ENCODE measurements at places on chromosomes 7 and 10. TPM values are rescaled to one million over a fixed set of nuclear protein-coding genes. Genes with fewer than 3 reads are reported as not detected.

- DNase-seq: no peak
Measured at GRCh38 chr10:80996615-80997193, 459.0 kb downstream of the SH2D4B start.

- no peak for DNase-seq
Measured at GRCh38 chr7:53383131-53383530, 347.7 kb downstream of the POM121L12 start.

- peak; percentile 20 for DNase-seq
Measured at GRCh38 chr7:19772841-19773760, at the start of gene TMEM196. Gene TMEM196 (minus strand): TSS chr7:19773617. CDS start chr7:19772696, 921 bp downstream.

GRCh38 chr7:3957472-3958108, 656.5 kb downstream of the SDK1 start:
- no peak for DNase-seq

- no peak for DNase-seq
Measured at GRCh38 chr10:14736043-14736442, 38.7 kb downstream of the FAM107B start.

- no peak for DNase-seq
Measured at GRCh38 chr7:158809596-158809995, 19.7 kb downstream of the ESYT2 start.

GRCh38 chr7:64832136-64832535, 37.9 kb downstream of the ZNF138 start:
- no peak for DNase-seq

GRCh38 chr7:40324914-40325313, 190.1 kb downstream of the SUGCT start:
- DNase-seq: no peak

GRCh38 chr7:47344171-47344955, 237.5 kb downstream of the TNS3 start:
- DNase-seq: no peak

HTR5A gene
- not detected for total RNA-seq

DNA sequence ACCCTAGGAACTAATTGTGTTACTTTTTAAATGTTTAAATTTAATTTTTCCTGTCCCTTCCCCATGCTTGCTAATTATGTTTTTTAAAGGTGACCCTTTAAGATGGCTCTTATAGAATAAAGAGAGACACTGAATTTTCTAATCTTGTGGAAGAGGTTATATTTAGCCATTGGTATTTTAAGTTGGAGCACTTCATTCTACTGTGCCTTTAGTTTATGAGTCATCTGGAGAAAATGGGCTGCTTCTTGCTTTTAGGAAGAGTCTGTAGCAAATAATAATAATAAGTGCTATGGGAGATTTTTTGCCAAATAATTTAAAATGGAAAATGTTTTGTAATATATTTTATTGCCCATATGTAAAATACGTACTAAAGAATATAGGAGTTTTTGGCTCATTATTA, 139.7 kb downstream of the ADK start:
- DNase-seq: no peak

- DNase-seq: no peak
Measured at GRCh38 chr10:86813101-86813500, 56.7 kb downstream of the BMPR1A start.

DNA sequence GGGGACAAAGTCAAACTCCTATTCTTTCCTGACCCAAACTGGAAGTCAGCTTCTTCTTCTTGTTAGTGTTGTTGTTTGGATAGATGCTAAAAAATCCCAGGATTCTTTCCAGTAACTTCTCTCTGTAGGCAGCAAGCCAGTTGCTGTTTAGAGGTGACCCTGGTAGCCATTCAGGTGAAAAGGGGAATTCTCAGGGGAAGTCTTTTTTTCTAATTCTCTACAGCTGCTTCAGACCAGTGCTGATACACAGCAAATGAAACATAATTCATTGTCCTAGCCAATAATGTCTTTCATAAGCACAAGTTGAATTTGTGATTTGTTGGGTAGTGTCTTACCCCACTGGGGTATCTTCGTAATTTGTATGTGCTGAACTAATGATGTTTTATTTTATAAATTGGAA, 357.3 kb downstream of the BBS9 start:
- DNase-seq: no peak

GRCh38 chr10:13732465-13732881, 145.7 kb downstream of the PRPF18 start:
- DNase-seq: no peak

DNA sequence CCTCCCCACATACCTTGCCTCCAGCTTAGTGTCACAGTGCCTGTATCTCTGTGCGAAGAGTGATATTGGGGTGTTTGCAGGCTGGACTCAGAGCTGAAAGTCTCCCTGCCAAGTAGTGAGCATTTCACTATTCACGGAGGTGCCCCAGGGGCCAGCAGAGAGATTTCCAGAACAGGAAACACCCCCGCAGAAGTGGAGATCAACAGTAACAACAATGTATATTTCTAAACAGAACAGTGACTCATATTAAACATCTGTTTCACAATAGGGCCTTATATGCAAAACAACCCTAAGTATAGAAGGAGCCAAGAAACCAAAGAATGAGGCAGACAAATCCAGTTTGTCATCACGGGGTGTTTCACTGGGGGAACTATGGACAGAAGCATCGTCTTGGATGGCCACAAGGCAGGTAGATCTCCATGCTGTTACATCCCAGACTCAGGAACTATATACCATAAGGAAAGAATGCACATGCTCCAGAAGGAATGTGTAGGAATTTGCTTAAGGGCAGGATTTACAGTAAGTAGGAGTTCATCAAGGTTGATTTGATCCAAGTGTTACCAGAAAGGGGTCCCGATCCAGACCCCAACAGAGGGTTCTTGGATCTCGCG, 29.3 kb upstream of the CCL24 start:
- peak; percentile 36 for DNase-seq

CTAGE4 gene
- 7.5 TPM for total RNA-seq

- no peak for DNase-seq
Measured at GRCh38 chr10:116948530-116948870, 56.5 kb downstream of the SHTN1 start.

LOXL4 gene
- total RNA-seq: 4.9 TPM

CPN1 gene
- not detected for total RNA-seq

DNA sequence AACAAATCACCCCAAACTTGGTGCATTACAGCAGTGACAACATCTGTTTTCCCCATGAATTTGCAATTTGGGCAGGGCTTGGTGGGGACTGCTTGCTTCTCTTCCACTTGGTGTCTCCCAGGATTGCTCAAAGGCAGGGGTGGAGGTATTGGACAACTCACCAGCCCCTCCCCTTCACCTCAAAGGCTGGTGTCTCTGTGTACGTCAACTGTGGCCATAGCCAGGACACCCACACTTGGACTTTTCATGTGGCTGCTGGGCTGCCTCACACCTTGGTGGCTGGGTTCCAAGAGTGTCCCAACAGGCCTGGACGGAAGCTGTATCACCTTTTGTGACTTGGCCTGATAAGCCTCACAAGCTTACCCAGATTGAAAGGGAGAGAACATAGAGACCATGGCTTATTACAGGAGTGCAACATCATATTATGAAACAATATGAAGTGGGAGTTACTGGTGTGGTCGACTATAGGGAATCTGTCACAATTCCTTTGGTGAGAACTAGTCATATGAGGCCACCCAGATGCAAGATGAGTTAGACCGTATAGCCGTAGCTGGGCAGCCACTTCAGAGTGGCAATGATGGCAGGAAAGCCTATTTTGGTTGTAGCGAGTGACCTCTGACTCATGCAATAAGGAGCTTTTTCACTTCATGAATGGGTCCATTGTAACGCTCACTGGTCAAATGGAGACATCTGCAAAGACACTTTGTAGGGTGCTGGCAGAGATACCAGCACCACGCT, 187.6 kb upstream of the ITGB1 start:
- DNase-seq: no peak

- no peak for DNase-seq
Measured at GRCh38 chr10:4296161-4296560, 511.2 kb upstream of the KLF6 start.

DNA sequence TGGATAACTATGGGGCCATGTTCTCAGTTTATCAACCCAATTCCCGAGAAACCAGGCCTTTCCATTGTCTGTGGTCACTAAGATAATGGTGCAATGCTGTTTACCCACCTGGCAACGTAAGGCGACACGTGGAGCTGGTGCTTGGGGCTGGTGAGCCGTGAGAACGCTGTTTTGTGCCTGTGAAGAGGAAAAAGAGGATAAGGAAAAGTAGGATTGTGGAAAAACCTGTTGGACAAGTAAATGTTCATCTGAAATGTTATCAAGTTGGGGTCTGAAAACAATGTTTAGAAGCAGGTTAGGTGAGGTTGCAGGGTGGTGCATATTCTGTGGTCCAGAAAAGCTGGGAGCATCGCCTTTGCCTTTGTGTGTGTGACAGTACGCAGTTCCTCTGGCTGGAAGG, 88.5 kb downstream of the PPP1R17 start:
- DNase-seq: no peak

DNA sequence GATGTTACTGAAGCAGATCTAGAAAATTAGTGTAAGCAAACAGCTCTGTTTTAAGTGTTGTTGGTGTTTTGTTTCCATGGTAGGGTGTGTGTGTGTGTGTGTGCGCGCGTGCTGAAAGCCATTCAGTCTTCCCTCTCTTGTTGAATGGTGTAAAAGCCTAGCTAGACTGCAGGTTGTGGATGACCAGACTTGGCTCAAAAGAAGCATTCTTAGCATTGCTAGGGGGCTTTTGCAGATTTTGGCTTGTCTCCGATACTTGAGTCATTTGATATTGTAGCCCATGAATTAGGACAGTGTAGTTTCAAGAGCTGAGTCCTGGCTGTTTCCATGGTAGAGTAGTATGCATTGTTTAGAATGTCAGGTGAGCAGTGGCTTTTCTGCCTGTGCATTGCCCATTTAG, 99.1 kb downstream of the SND1 start:
- no peak for DNase-seq

GRCh38 chr7:133801341-133801740, 325.8 kb upstream of the LRGUK start:
- DNase-seq: no peak

TAS2R3 gene
- total RNA-seq: 1.5 TPM

- no peak for DNase-seq
Measured at GRCh38 chr10:49711481-49711880, 32.0 kb downstream of the C10orf53 start.

- DNase-seq: no peak
Measured at GRCh38 chr7:2487586-2488271, 11.5 kb upstream of the GRIFIN start.

GRCh38 chr10:132957981-132958882, 15.9 kb upstream of the CFAP46 start:
- no peak for DNase-seq

DNA sequence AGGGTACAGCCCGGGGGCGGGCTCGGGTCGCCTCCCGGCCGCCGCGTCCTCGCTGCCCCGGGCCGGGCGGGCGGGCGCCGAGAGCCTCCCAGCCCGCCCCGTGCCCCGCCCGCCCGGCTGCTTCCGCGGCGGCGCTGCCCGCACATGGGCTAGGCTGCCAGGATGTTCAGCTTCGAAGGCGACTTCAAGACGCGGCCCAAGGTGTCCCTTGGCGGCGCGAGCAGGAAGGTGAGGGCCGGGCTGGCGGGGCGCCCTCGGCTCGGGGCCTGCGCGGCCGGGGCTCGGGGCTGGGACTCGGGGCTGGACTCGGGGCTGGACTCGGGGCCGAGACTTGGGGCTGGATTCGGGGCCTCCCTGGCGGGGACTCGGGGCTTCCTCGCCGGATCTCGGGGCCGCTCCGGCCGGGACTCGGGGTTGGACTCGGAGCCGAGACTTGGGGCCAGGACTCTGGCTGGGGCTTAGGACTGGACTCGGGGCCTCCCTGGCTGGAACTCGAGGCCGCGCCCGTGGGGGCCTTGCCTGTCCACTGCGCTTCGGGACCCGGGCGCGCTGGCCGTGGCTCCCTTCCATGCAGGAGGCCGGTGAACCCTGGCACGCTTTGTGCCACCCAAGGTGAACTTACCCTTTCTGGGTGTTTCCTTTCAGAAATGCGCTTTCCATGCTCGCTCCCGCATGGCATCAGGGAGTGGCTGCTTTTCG, 534 bp downstream of the UBE3C start:
- DNase-seq: peak; percentile 19

GRCh38 chr10:50997461-50997860, 76.8 kb upstream of the PRKG1 start:
- no peak for DNase-seq

- DNase-seq: no peak
Measured at GRCh38 chr7:7820939-7821338, 102.5 kb upstream of the RPA3 start.

DNA sequence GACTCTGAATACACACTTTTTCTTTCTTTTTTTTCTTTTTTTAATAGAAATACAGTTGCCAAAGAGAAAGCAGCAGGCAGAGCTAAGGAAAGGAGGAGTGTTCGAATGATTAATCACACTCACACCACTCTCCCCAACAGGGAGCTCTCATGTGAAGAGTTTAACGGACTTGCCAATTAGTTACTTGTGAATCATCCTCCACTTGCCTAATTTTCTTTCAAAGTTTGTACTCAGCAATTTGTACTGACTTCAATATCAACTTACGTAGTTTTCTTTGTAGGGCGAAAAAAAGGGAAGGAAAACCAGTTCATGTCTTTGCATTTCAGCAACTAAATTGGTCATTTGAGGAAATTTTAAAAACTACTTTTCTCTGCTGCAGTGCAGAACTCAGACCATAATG, 109.2 kb downstream of the PIP4K2A start:
- no peak for DNase-seq

- no peak for DNase-seq
Measured at GRCh38 chr10:75462865-75463264, 31.4 kb downstream of the LRMDA start.

CTNNA3 gene
- total RNA-seq: 3.7 TPM

GRCh38 chr7:27680610-27681009, 17.9 kb upstream of the HIBADH start:
- DNase-seq: no peak

AKR1D1 gene
- total RNA-seq: 0.37 TPM

LRIT1 gene
- not detected for total RNA-seq

DNA sequence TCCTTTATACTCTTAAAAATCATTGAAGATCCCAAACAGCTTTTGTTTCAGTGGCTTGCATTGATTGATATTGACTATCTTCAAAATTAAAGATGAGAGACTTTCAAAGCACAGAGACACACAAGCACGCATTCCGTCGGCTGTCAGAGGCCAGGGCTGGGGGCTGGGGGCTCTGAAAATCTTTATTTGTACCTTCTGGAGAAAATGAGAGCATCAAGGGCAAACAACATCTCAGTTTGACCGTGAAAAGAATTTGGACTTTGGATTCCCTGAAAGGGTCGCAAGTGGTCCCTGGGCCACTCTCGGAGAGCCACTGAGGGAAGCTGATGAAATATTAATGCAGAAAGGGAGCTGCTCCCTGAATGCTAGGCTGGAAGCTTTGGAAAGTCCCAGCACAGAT, 96.4 kb downstream of the CHST15 start:
- no peak for DNase-seq

- no peak for DNase-seq
Measured at GRCh38 chr10:1230592-1231275, 174.5 kb downstream of the WDR37 start.

DNA sequence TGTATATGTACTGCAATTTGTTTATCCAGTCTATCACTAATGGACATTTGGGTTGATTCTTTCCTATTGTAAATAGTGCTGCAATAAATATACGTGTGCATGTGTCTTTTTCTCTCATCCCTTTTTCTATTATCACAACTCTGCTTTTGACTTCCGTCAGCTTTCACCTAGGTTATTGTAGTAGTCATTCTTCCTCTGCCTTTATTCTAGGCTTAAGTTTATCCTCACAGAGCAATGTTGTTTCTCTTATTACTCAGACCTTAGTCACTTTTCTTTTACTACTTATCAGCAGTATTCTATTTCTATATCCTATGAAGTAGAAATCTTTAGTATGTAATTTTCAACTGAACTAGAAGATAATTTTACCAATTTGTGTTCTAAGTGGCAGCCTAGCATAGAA, 175.3 kb upstream of the SEMA3E start:
- DNase-seq: no peak

- DNase-seq: no peak
Measured at GRCh38 chr10:86779220-86780017, 23.0 kb downstream of the BMPR1A start.
